ENCODE measurements at places on chromosomes 4 and X.

GRCh38 chr4:139017861-139018260 lies 2.3 kb downstream of the NOCT start:
- no peak for DNase-seq

DNA sequence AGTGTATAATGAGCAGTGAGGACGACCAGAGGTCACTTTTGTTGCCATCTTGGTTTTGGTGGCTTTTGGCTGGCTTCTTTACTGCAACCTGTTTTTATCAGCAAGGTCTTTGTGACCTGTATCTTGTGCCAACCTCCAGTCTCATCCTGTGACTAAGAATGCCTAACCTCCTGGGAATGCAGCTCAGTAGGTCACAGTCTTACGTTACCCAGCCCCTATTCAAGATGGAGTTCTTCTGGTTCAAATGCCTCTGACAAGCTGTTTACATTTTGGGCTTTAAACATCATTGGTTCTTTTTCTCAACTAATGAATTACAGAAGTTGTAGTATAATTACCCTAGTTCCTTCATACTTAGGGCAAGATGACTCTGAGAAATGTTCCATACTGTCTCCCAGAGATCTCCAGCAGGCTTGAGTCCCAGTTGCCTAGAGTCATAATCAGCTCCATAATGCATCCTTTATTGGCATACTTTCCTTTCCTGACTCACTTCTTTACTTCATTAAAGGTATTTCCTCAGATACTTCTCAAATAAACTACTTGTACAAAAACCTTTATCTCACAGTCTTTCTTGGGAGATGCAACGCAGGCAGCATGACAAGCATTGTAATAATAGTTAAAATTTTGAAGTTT lies 136.5 kb downstream of the KDM6A start:
- DNase-seq: no peak

GRCh38 chrX:41518127-41518840 lies 71.1 kb downstream of the NYX start:
- DNase-seq: no peak

DNA sequence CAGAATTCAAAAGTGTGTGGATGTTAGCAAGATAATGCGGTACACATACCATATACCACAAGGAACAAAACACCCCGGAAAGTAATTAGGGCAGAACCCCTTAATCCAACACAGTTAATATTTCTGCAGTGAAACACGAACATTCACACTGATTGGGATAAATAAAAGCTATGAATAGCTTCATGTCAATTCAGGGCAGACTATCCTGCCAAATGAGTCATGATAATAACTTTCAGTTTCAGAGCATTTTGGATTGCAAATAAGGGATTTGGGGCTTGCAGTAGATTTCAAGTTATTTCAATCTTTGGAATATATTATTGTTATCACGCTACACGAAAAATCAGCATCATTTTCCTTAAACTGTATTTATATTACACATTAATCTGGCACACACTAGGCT lies 24.3 kb downstream of the IRF2 start:
- no peak for DNase-seq

DNA sequence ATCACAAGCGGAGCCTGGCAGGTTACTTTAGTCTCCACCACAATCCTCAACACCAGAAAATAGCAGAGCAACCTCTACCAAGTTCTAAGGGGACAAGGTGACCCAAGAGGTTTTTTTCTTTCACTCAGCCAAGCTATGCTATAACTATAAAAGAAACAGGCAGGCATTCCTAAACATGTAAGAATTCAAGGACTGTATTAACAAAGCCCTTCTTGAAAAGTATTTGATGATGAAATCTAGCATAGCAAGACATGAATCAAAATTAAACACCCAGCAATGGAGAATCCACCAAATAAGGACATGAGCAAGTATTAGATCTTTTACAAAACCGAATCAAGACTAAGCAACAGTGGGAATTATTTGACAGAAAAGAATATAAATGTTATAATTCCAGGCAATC lies 25.7 kb upstream of the C1QTNF7 start:
- DNase-seq: no peak

- no peak for DNase-seq
These were observed 111.0 kb downstream of the DHX15 start for GRCh38 chr4:24473309-24473721.

- DNase-seq: no peak
These were observed 8.3 kb upstream of the MAP7D3 start for GRCh38 chrX:136259543-136259942.

DNA sequence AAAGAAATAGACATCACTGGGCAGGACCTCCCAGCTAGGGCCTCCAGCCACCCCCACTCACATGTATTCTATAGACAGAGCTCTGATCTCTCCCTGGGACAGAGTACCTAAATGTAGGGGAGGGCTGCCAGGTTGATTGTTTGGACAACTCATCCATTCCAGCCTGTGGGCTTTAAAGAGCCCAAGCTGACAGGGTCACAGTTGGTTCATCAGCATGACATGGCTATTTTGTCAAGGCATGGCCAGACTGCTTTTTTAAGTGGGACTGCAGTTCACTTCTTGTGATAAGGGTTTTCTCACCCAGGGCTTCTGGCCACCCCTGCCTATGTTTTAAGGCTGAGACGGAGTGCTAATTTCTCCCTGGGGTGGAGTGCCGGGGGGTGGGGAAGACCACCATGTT lies 63.3 kb downstream of the KLHL4 start:
- DNase-seq: no peak

GRCh38 chrX:68929332-68930150 lies 100.7 kb downstream of the EFNB1 start:
- no peak for DNase-seq

DNA sequence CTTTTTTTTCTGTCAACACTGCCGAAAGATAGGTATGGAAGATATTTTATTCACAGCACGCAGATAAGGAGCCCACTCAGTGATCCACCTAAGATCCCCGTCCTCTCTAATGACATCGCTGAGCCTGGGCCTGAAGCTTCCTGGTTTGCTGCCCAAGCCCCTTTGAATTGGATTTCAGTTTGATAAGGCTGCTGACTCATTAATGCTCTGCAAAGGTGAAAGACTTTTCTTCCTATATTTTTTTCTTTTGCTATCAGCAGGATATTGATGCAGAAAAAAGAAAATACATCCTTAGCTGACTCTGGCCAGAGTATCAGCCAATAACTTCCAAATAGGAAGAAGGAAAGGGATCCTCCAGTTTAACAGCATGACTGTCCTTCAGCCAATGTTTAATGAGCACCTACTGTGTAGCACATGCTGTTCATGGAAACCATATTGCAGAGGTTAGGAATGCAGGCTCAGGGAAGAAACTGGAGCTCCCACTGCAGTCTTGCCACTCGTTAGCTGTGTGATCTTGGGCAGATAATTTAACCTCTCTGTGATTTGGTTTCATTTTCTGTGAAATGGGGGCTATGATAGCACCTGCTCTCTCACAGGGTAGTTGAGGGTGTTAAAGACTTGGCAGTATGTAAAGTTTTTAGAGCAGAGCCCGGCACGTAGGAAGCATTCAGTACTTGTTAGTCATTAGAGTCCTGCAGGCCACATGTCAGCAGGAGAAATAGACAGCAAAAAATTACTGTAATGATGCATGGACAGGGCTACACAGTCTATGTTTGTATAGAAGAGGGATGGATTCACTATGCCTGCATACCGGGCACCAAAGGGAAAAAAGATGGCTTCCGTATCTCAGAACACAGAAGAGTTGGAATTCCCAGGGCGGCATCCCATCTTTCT lies 39.3 kb downstream of the EVC start:
- DNase-seq: no peak

GRCh38 chr4:78766026-78766425 lies 10.1 kb upstream of the BMP2K start:
- DNase-seq: no peak

- DNase-seq: no peak
These were observed 143.3 kb downstream of the AWAT2 start for GRCh38 chrX:69906447-69906846.

- DNase-seq: no peak
These were observed 80.5 kb downstream of the TSPAN5 start for GRCh38 chr4:98577956-98578355.

DNA sequence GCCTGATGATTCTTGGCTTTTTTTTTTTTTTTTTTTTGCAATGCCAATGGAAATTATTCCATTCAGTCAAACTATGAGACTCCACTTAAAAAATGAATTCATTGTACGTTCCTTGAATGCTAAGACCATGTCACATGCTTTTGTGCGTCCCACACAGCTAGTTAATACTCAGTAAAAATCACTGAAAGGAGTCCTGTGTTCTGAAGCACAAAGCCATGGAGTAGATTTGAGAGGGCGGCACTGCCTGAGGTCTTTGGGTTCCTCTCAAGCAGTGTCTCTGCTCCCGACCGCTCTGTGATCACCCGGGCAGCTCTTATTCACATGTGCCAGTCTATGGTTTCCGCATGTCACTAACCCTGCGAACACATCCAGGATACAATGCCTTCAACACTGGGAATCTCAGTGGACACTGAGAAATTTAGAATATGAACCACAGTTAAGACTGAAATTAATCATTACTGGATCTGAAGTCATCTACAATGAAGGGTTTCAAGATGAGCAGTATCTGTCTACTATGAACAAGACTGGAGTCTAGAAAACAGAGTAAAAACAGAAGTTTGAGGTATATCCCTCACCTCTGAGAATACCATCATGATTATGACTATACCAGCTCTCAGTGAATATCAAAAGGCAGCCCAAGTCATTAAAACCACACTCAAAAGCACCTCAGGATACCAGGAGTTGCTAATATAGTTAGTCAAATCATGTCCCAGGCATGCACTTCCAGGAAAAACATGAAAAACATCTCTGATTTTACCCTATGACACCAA lies 193.0 kb downstream of the MGST2 start:
- DNase-seq: no peak

- DNase-seq: no peak
These were observed 95.9 kb upstream of the DUSP21 start for GRCh38 chrX:44747969-44748368.

DNA sequence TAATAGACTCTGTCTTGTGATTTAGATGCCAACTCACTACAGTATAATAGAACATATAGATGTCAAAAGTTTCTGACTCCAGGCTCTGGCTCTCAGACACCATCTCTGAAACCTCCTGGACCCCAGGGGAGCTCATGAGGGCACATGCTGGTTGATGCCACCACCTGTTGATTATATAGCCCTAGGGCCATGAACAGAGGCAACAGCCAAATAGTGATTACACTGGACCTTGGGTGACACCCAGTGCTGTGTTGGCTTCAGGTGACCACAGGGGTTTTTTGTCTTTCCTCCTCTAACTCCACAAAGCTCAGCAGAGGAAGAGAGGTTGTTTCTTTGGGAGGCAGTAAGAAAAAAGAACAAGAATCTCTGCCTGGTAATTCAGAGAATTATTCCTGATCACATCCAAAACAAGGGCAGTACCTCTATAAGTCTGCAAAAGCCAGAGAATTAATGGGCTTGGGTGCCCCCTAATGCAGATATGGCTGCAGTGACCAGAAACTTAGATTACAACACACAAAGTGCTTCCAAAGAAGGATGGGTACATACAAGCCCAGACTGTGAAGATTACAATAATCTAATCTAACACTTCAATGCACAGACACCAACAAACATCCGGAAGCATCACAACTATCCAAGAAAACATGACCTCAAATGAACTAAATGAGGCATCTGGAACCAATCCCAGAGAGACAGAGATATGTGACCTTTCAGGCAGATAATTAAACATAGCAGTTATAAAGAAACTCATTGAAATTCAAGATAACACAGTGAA lies 1920.6 kb downstream of the ARAP2 start:
- DNase-seq: no peak

Data from NCI-H187 (cell line).